ENCODE measurements at places on chromosomes 13 and 19.

DNA sequence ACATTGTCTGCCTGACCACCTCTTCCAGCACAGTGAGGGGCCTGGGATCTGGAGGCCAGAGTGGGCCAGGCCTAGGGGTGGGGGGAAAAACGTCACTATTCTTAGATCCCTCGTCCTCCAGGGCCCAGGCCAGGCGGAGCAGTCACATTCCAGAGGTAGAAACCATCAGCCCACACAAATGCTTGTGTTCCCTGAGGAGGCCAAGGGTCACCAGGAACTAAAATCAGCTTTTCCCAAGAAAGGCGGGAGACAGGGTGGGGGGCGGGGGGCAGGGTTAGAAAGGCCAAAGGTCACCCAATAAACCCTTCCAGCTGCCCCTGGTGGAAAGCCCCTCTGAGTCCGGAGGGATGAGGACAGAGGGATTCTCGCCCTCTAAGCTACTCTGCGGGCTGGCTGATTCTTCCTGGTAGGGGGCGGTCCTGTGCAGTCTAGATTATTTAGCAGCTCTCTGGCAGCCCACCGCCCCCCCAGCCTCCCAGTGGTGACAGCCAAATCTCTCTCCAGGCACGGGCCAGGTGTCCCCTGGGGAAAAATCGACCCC, 23.5 kb upstream of the CCL25 start:
- DNase-seq, result no peak

DNA sequence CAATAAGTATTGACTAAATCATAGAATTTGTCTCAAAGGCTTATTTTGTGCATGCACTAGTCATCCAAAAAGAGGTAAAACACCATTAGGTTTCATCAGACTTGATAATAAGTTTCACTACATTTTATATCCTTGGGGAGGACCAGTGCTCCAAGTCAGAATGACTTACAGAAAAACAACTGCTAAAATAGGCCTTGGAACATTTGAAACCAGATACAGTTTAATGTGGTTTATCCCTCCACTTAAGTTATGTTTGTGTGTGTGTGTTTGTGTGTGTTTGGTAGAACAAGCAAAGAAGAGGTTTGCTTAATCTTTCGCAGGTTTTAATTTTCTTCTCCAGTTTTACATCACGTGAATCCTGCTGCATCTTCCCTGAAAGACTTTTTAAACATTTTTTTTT, 570.9 kb downstream of the PCDH9 start:
- DNase-seq, result no peak

DNA sequence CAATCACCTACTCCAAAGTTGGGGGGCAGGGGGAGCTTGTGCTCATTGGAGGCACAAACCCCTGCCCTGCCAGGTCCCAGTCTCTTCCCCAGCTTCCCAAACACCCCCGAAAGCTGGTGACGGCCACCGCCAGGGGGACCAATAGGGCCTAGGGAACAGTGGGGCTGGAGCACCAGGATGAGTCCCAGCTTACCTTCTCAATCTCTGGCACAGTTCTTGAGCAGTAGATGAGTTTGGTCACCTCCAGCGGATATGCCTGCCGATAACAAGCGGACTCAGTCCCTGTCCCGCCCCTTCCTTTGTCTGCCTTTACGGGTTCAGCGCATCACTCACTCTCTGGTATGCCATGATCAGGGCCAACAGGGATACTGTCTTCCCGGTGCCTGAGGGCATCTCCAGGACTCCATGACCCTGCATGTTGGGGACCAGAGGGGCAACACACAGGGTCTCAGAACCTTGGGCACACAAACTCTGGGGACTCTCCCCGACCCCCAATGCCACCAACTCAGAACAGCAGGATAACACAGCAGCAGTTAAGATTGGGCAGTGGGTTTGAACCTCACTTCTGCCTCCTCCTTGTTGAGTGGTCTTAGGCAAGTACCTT, 1.5 kb downstream of the ERCC2 start:
- no peak for DNase-seq

GRCh38 chr13:51673165-51673564, 88.9 kb downstream of the WDFY2 start:
- no peak for DNase-seq

DNA sequence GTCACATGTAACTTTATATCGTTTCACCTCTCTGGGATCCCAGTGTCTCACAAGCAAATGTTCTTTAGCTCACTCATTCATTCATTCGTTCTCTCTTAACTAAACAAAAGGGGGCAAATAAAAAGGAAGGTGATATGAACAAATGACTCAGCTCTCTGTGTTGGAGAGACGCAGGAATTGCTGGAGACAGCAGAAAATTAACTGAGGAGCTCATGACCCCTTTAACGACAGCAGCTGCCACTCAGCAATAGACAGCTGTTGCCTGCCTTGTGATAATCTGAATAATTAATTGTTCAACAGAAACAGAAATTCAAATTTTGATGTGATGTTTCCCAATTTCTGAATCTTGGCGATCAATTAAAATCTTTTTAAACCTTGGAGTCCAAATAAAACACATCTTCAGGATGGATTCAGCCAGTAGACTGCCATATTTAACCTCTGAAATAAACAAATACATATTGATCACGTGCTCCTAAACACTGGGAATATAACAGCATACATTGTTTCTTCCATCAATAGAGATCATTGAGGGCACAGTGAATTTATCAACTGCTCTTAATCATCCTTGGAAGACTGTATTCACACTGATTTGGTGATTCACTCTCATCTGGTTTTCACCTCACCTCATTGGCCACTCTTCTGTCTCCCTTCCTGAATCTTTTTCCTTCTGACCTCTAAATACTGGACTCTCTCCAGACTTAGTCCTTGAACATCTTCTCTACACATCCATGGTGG, 63.3 kb downstream of the MBNL2 start:
- no peak for DNase-seq

DNA sequence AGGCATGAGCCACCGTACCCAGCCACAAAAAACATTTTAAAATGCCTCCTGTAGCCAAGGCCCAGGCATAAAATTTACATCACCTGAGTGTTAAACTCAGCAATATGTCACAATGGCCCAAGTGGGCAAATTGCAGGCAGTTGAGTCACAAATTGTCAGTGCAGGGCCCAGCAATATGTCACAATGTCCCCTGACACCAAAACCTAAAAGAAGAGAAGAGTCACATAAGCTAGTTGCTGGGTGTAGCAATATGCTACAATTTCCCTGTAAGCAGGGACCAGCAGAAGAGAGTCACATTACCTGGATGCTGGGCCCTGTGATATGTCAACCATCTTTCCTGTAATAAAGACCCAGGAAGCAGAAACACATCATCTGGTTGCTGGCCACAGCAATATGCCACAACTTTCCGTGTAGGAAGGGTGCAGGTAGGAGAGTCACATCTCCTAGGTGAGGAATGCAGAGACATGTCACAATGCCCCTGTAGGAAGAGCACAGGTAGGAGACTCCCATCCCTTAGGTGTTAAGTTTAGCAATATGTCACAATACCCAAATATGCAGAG, 136.0 kb upstream of the ZNF91 start:
- DNase-seq, result no peak

DNA sequence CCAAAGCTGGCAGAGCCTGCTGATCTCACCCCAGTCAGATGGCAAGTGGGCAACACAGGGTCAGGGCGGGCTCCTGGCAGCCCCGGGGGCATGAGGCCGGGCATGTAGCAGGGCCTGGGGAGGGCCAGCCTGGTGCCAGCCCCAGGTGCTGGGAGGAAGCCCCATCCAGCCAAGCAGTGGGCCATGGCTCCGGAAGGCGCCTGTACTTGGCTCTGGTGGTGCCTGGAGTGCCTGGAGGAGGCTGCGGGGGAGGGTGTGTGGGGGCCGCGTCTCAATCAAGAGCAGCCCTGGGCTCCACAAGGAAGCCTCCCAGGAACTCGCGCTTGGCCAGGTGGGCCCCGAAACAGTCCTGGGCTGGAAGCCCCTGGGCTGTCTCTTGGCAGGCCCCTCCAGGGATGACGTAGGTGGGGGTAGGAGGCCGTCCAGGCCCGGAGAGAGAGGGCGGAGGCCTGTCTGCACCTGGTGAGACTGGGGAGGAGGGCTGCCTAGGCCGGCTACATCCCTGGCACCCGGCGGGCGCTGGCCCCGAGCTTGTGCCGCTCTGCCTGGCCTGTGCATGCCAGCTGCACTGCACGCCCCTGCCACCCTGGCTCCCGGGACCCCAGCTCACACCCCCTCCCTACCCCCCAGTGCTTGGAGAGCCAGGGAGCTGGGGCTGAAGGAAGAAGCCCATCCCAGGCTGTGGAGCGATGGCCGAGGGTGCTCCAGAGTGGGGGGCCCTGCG, 45.9 kb downstream of the COMP start:
- no peak for DNase-seq

- DNase-seq, result peak; percentile 21
Observed at GRCh38 chr19:7862413-7862951, 11.7 kb downstream of the PRR36 start.

GRCh38 chr13:53298396-53298795, 269.8 kb downstream of the OLFM4 start:
- no peak for DNase-seq

- no peak for DNase-seq
Observed at GRCh38 chr13:78182813-78183212, 264.2 kb upstream of the EDNRB start.

- DNase-seq, result no peak
Observed at GRCh38 chr19:27777726-27778125, 1435.2 kb downstream of the UQCRFS1 start.

DNA sequence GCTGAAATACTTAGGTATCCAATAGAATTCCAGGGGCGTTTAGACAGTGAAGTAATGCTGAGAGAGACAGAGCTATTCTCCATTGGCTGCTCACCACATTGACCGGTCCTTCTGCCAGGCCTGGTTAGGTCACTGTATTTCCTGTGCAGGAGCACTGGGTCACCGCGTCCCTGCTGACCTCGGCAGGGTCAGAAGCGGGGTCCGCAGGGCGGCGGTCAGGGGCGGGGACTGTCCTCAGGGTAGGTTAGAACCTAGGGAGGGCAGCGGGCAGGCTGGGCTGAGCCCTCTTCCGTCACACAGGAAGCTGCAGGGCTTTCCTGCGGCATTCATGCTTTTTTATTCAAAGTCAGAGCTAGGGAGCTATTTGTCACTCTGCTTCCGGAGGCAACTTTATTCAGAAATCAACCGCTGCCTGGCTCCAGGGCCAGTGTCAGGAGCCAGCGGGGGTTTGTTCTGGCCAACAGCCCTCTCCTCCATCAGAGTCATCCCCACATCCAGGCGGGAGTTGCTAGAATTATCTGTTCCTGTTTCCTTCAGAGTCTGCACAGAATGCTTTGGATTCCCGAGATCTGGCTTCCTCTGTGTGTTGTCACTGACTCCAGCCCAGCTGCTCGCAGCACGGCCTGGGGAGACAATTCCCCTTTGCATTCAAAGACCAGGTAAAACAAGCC, 81.2 kb upstream of the WASF3 start:
- no peak for DNase-seq

DNA sequence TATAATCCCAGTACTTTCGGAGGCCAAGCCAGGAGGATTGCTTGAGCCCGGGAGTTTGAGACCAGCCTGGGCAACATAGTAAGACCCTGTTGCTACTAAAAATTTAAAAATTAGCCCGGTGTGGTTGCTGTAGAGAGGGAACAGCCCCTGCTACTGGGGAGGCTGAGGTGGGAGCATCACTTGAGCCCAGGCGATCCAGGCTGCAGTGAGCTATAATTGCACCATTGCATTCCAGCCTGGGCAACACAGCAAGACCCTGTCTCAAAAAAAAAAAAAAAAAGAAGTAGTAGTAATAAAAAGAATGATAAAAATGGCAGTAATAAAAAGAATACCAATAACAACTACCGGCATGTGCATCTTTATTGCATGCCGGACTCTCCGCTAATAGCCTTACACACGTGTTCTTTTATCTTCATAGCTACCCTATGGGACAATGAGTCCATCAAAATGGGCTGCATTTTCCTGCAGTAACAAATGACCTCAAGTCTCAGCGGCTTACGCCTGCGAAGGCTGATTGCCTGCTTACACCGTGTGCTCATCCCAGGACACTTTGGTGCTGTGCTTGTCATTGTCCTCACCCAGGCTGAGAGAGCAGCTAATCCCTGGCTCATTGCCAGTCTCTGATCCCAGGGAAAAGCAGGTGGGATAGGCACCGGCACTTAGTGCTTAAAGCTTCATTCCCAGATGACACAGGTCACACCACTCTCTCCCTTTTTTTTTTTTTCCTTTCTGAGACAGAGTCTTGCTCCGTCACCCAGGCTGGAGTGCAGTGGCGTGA, 14.4 kb upstream of the SYCN start:
- no peak for DNase-seq

- no peak for DNase-seq
Observed at GRCh38 chr13:28533441-28534166, 38.7 kb upstream of the FLT1 start.

DNA sequence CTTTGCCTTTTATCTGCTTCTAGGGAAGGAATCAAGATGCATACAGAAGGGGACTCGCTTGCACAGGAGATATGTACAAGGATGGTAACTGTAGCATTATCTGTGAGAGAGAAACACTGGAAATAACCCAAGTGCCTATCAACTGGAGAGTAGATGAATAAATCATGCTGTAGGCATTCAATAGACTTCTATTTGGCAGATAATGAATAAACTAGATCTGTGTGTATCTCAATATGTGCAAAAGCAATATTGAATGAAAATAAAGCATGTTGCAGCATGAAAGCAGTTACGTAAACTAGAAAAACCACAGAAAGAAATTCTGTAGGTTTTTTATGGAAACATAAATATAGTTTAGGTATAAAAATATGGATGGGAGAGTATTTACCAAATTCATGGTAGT, 38.6 kb upstream of the RGCC start:
- DNase-seq, result no peak

DNA sequence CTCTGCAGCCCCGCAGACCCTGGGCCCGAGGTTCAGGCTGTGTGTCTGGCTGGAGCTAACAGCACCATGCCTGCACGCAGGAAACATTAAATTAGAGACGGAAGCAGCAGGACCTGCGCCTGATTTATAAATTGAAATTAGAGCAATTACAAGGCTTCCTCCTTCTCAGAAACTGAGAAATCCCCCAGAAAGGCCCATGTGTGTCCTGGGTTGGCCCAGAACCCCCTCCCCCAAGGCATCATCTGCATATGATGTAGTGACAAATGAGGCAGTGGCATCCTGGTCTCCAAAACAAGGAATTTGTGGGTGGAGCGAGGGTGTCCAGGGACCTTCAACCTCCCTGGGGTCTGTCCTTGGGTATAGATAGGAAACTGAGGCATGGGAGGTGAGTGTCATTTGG, 27.2 kb upstream of the SEMA6B start:
- no peak for DNase-seq

DNA sequence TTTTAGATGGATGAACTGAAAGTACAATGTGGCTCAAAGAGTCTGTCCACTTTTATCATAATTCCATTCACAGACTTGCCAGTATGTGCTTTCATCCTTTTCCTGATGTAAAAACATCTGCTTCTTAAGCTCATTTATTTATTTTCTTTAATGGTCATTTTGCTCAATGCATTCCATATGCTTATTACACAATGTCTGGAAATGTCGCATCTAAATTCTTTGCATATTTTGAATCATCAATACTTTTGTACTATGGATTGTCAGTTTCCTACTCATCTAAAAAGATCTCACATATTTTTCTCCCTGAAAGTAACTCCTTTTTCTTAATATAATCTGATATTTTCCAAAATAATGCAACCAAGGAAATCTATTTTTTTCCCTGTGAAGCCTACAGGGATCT, 1315.8 kb downstream of the EFNB2 start:
- DNase-seq, result no peak

GRCh38 chr13:98976338-98976737, 1.5 kb downstream of the DOCK9 start:
- no peak for DNase-seq

GRCh38 chr19:4713384-4713951, 10.2 kb downstream of the DPP9 start:
- DNase-seq, result no peak

- DNase-seq, result no peak
Observed at GRCh38 chr19:31699421-31699820, 350.2 kb upstream of the TSHZ3 start.

- no peak for DNase-seq
Observed at GRCh38 chr13:71829547-71829946, 37.5 kb downstream of the DACH1 start.

Data from NCI-H510A (cell line).